Stimulated activated CD4-positive, alpha-beta T cell treated with anti-CD3 and anti-CD28 coated beads, Interleukin-1b, Interleukin-23, amount 100 ng/mL, for 4 hours (primary cell): ENCODE measurements at places on chromosomes 5 and 9.

DNA sequence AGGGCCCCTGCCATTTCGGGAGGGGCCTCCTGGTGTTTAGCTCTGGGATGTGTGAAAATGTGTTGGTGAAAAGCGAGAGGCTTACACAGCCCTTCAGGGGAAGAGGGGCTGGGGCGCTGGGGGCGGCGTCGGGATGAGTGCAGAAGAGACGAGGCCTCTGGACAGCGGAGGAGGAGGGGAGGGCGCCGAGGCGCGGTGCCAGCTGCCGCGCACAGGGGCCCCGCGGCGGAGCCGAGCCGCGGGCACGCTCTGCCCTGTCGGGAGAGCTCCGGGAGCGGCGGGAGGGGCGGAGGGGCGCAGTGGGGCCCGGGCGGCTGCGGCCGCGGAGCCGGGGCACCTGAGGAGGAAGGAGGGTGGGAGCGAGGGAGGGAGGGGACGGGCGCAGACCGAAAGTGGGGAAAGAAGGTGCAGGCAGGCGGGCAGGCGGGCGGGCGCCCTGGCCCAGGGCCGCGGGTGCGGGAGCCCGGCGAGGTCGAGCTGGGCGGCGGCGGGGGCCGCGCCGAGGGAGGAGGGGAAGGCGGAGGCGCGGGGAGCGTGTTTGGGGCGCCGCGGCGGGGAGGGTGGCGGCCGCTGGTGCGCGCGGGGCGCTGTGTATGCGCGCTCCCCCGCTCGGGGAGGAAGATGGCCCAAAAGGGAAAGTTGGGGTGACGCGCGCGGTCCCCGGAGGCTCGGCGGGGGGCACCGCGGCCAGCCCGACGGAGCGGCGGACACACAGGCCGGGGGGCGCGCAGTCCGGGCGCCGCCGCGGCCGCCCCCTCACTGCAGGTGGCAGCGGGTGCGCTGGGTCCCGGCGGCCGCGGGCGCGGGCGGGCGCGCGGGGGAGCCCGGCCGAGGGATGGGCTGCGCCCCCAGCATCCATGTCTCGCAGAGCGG, at the start of gene PDE8B:
Gene PDE8B, plus strand, starts transcription at position 590 of the 873 bp plus-strand sequence. Its CDS starts 246 bp downstream, at position 836.
- DNase-seq = no peak

GRCh38 chr5:131947445-131947844, 2.0 kb upstream of the MEIKIN start:
- DNase-seq = no peak

DNA sequence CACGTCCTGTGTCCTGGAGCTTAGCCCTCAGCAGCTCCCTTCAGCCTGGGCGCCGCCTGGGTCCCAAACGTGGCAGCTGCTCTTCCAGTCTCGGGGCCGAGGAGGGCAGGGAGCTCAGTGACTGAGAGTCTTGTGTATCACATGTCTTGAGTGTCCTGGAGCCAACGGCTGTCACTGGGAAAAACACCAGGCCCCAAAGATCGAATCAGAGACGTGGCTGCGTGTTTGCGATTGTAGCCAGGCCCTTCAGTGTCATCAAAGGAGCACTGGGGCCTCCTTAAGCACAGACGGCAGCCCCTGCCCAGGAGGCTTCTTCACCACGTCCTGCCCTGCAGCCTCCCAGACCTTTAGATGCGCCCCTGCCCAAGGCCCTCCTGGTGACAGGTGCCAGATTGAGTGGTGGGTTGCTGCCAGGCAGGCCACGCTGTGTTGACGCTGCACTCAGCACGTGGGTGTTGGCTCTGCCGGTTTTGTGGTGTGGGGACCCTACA, 5.7 kb upstream of the EXOC3 start:
- DNase-seq = no peak

GRCh38 chr5:168747987-168748777, 169.0 kb upstream of the PANK3 start:
- no peak for DNase-seq

GRCh38 chr9:105127863-105128220, 116.6 kb upstream of the SLC44A1 start:
- peak; percentile 10 for DNase-seq

GRCh38 chr5:120873083-120873482, 409.0 kb downstream of the PRR16 start:
- DNase-seq = no peak

GRCh38 chr5:111252799-111253545, 28.8 kb downstream of the CAMK4 start:
- DNase-seq = no peak
